Metanephros (tissue), 2 donors: ENCODE measurements at places on chromosomes 2 and 18. TPM values are rescaled to one million over a fixed set of nuclear protein-coding genes. Genes with fewer than 3 reads are reported as not detected.

Gene IL18RAP
- 0.35 TPM for total RNA-seq

Gene EPAS1
- total RNA-seq: 74.0 TPM

Gene GPR35
- total RNA-seq: 2.5 TPM

Gene SLC5A7
- total RNA-seq: 0.53 TPM

Gene NGEF
- total RNA-seq: 1.7 TPM

Gene CCT4
- 150 TPM for total RNA-seq

Gene RNF144A
- 89.5 TPM for total RNA-seq

Gene IL1R2
- total RNA-seq: 2.7 TPM

Gene SMYD5
- total RNA-seq: 20.7 TPM

Gene ASB18
- 2.0 TPM for total RNA-seq

Gene DOCK10
- total RNA-seq: 32.1 TPM

Gene MLPH
- total RNA-seq: 4.6 TPM

Gene CAD
- 52.7 TPM for total RNA-seq

Gene HJURP
- total RNA-seq: 13.3 TPM

Gene DAPL1
- 9.6 TPM for total RNA-seq

Gene FABP1
- total RNA-seq: 1.1 TPM

Gene KIF1A
- 10.5 TPM for total RNA-seq

Gene MAPRE3
- total RNA-seq: 7.0 TPM

Gene FOXI3
- total RNA-seq: 0.06 TPM

Gene GKN1
- total RNA-seq: not detected

Gene CRIM1
- total RNA-seq: 130 TPM

Gene DCDC2C
- total RNA-seq: 0.93 TPM

Gene LIMS3
- 2.0 TPM for total RNA-seq

Gene ACKR3
- total RNA-seq: 33.7 TPM

Gene MBP
- total RNA-seq: 26.3 TPM

Gene PSME4
- total RNA-seq: 48.3 TPM

Gene MCEE
- total RNA-seq: 30.0 TPM
